ENCODE measurements at places on chromosomes 2 and 18. TPM values are rescaled to one million over a fixed set of nuclear protein-coding genes. Genes with fewer than 3 reads are reported as not detected.

Gene IL18RAP
- not detected for polyA plus RNA-seq

Gene HSPE1
- polyA plus RNA-seq = 93.6 TPM

Gene TOGARAM2
- polyA plus RNA-seq = 0.38 TPM

Gene CREG2
- polyA plus RNA-seq = 0.17 TPM

Gene C2orf78
- not detected for polyA plus RNA-seq

Gene CCDC121
- polyA plus RNA-seq = 0.67 TPM

Gene GREB1L
- polyA plus RNA-seq = 0.01 TPM

Gene IL1R2
- not detected for polyA plus RNA-seq

Gene SP140L
- 11.2 TPM for polyA plus RNA-seq

Gene IL36RN
- not detected for polyA plus RNA-seq

Gene RGPD4
- polyA plus RNA-seq = not detected

Gene LIPG
- 0.13 TPM for polyA plus RNA-seq

Gene CEBPZOS
- polyA plus RNA-seq = 26.3 TPM

Gene TRMT61B
- 6.6 TPM for polyA plus RNA-seq

Gene FAM237A
- polyA plus RNA-seq = not detected

Gene ALPG
- not detected for polyA plus RNA-seq

Gene EML6
- 0.19 TPM for polyA plus RNA-seq

Gene CAPN10
- 20.9 TPM for polyA plus RNA-seq

Gene TEX44
- polyA plus RNA-seq = not detected

Gene C18orf32
- 21.4 TPM for polyA plus RNA-seq

Gene FAM210A
- polyA plus RNA-seq = 9.8 TPM

Gene IGFBP5
- 1,767 TPM for polyA plus RNA-seq

Gene GALNT3
- 0.76 TPM for polyA plus RNA-seq

Gene CPLX4
- polyA plus RNA-seq = not detected

Gene VWA3B
- not detected for polyA plus RNA-seq

Gene UCN
- polyA plus RNA-seq = 0.30 TPM

Gene ABCG8
- not detected for polyA plus RNA-seq

Gene NAT8
- not detected for polyA plus RNA-seq

Gene FBLN7
- polyA plus RNA-seq = 1.0 TPM

Gene BOLL
- polyA plus RNA-seq = not detected

Gene SERPINB4
- not detected for polyA plus RNA-seq

Gene GORASP2
- polyA plus RNA-seq = 156 TPM

Gene TGFA
- polyA plus RNA-seq = not detected

Gene PPP1CB
- 20.4 TPM for polyA plus RNA-seq
